Neuronal stem cell (in vitro differentiated cells): ENCODE measurements at places on chromosomes 4 and X.
A peak's percentile ranks its signal among the peaks of the same experiment; 100 is the strongest.

- no peak for DNase-seq
These were observed 98.8 kb upstream of the METTL14 start for GRCh38 chr4:118586357-118586790.

DNA sequence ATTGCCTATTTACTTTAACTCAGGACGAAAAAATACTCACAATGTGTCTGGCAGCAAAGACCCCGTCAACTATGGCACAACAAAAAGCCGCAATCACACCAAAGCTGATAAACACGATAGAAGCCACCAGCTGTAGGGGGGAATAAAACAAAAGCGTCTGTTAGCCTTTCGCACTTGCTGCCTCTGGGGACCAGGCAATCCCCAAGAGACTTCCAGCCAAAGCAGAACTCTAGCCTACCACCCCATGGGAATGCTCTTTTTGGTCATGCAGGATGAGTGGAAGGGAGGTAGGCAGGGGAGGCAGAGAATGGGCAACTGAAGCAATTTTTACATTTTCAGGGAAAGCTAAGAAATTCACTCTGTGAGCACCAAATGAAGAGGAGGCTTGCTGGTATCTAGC is 20.1 kb downstream of the TMEM255A start:
- no peak for DNase-seq

- no peak for DNase-seq
These were observed 4.8 kb downstream of the CAPN6 start for GRCh38 chrX:111265486-111265885.

DNA sequence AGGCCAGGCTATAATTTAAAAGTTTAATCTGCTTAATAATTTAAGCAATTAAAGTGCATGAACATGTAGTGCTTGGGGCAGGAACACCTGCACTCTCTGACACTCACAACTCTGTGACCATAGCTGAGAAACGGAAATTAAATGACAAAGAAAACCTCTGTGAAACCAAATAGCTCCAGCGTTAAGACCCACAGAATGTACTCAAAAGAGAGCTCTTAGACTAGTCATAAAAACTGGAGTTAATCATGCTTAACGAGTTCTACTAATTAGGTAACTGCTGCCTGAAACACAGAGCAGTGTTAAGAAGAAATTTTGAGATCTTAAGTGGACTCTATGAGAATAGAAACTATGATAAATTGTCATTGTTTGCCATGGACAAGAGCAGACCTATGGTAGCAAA is 174.4 kb upstream of the SPIN4 start:
- DNase-seq: no peak

- DNase-seq: no peak
These were observed 37.7 kb downstream of the ETDC start for GRCh38 chrX:135346975-135347374.

DNA sequence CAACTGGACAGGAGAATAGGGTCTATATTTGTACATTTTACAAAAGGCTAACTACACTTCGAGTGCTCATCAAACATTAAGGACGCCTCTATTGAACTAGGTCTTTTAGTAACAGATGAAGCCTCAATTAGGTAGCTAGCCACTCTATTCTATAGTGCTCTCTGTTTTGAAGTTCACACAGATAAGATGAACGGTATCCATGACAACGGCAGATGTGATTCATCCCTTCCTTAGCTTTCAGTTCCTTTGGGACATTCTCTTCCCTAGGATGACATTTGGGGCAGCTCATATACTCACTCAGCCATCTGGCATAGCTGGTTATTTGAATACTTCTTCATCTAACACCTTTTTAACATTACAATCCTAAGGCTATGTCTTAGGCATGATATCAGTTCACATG is 62.4 kb upstream of the WDFY3 start:
- no peak for DNase-seq

GRCh38 chrX:113389846-113390245 is 549.2 kb upstream of the AMOT start:
- DNase-seq: no peak

GRCh38 chrX:119118780-119119395 is 8.7 kb downstream of the KIAA1210 start:
- peak; percentile 31 for DNase-seq

- DNase-seq: no peak
These were observed 25.5 kb downstream of the MOB1B start for GRCh38 chr4:70927502-70928137.

DNA sequence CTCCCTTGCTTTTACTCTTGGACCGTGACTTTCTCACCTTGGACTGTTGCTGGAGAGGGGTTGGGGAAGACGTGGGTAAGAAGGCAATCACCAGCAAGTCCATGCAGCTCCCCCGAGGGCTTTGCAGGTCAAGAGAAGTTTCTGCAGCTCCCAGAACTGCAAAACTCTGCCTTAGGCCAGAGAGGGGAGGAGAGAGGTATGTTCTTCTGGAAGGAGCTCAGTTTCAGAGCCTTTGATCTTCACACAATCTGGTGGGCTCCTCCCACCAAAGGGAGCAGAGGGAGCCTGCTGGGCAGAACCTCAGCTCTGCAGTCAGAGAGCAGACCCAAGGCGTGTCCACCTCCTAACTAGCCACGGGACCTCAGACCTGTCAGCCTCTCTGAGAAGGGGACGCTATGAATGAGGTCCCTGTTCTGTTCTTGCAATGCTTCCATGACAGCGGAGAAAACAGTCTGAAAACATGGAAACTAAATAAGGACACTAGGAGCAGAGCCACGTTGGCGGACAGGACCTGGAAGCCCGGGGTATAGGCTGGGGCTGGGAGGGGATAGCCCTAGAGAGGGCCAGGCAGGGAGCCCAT is 92.8 kb downstream of the EVC2 start:
- no peak for DNase-seq

DNA sequence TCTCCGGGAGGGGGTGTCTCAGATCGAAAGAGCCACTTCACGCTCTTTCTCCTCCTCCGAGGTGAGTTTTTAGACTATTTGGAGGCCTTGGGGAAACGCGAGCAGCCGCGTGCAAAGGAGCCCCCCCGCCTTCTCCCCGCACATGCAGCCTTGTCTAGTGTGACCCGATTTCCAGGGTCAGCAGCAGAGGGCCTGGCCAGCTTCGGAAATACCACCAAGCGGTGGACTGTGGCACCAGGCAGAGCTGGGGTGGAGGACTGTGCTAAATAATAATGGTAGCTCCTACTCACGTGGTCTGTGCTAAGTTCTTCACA is 79.3 kb upstream of the BCOR start:
- no peak for DNase-seq
